ENCODE measurements at places on chromosomes 5 and 9.

DNA sequence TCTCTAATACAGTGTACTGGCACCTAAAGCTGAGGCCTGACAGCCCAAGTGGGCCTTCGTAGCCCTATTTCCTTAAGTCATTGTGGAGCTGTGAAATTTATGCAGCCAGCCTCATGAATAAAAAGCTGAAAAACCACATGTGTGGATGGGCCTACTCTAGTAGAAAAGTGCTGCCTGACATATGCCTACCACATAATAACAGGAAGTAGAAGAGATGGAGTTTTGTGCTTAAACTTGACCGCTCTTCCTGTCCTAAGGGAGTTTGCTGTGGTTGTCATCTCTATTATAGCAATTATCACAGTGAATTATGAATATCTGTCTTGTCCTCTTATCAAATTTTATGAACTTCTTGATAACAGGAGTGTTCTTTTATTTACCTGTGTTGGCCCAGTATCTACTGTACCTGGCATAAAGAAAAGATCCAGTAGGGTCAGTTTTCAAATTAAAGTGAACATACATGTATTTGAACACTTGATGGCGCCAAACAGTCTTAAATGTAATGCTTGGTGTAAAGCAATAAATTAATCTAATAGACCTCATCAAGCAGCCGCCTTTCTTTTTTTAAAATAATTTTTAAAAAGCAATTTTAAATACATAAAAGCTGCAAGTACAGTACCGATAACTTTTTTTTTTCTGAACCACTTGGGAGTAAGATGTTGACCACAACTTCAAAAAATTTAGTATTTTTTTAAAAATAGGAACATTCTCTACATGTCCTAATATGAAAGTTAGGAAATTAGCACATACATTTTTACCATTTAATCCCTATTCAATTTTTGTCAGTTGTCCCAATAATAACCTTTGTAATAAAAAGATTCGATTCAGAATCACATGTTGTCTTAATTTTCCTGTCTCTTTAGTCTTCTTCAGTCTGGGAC, 51.0 kb downstream of the FKTN start:
- DNase-seq, result no peak

GRCh38 chr9:97615439-97616072, 17.6 kb downstream of the TSTD2 start:
- peak; percentile 41 for DNase-seq

DNA sequence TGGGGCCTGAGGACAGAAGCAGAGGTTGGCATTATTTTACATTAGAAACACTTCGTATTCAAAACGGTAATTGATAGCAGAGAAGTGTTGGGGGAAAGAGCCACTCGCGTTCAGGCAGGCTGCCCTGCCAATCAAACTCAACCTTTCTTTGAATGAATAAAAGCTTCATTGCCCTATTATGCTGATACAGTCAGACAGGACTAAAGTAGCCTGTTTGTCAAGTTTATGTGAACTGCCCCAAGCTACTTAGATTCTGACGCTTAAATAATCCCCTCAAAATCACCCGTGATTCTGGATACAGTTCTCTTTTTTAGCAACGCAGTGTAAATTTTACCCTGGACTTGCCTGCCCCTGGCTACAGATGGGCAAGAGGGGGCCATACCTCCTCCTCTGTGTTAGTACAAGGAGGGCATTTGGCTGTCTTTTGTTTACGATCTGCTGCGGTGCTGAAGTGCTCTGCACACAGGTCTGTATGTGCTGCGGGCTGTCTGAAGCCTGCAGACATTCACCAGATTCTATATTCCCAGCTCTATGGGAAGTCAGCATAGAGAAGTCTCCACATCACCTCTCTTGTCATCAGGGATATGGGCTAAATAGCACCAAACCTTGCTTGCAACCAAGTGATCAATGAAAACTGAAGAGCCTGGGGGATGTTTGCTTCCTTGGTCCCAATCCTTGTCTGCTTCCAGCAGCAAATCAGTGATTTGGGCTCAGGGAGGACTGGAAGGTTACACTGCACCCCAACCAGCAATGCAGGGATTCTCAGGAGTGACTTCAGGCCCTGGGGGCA, 218.4 kb downstream of the EBF1 start:
- no peak for DNase-seq

DNA sequence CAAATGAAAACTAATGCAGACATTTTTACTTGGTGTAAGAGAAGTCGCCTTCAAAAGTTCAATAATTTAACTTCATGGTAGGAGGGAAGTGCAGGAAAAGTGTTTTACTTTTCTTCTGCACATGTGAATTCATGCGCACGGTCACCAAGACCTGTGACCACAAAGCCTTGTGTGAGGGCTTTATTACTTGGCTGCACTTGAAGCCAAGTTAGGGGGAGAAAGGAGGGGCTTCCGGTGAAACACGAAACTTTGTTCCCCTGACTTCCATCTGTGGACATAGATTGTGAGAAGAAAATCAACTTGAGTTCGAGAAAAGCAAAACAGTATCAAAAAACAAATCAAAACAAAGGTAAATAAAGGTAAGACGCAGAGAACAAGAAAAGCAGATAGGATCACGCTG, 239.9 kb downstream of the ROR2 start:
- no peak for DNase-seq

DNA sequence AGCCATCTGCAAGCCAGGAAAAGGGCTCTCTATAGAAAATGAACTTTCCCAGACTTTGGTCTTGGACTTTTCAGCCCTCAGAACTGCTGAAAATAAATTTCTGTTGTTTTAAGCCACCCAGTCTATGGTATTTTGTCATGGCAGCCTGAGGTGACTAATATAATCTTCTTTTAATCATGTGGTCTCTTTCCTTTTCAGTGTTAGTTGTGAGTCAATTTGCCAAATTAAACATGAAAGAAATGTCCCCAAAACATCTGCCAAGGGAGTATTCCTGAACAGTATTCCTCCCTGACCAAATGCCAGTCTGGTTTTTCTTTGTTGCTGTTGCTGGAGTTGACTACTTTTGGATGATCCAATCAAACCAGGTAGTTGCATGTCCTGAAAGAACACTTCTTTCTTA, 4.7 kb upstream of the YTHDC2 start:
- no peak for DNase-seq

DNA sequence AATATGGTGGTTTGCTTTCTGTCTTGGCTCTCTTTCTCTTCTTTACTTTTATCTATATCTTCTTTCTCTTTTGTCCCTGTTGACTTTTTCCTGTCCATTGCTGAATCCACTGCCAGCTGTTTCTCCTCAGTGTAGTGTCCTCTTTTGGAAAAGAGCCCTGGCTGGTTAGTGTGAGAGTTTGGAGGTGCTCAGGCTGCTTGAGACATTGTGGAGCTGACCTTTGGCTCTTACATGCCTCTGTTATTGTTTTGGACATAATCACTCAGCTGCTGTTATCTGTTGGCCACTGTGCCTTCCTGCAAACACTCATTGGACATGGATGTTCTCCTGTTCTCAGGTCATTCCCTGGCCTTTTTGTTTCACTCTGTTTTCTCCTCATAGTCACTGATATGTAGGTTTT, 295.4 kb upstream of the RIOK2 start:
- no peak for DNase-seq

- DNase-seq, result no peak
These were observed 75.7 kb downstream of the TUSC1 start for GRCh38 chr9:25602400-25603044.

- DNase-seq, result no peak
These were observed 46.4 kb upstream of the CEP78 start for GRCh38 chr9:78189461-78189860.

DNA sequence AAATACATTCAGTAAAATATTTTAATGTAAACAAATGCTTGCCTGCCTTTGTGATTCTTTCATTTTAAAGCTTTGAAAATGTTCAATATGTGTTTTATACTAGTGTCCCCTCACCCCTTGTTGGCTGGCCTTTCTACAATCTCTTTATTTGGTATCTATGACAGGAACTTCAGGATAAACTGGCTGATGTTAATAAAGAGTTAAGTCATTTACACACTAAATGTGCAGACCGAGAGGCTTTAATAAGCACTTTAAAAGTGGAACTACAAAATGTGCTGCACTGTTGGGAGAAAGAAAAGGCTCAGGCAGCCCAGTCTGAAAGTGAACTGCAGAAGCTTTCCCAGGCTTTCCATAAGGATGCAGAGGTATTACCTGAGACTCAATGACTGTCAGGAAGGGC, 171.8 kb downstream of the CCDC171 start:
- DNase-seq, result no peak

DNA sequence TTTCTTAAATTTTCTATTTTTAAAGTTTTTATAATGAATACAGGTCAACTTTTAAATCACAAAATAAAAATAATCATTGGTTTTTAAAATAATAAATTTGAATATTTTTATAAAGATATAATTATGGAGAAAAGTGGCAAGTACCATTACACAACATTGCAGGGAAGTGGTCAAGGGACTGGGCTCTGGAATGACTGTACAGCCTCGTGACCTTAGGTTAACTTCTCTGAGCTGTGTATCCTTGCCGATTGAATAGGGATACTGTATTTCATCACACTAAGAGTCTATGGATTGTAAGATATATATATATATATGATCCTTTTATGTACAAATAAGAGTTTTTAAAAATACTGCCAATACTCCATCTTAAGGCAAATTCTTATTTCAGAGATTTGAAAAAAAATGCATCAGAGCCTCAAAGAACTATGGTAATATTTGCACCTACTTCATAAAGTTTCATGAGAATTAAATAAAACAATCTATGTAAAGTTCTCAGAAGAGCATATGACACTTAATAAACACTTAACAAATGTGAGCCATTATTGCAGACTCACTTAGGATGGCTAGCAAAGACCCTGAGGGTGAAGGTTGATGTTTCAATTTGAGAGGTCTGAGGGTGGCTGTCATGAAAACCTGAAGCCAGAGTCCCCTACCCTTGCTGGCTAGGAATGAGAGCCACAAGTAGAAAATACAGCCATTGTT, 136.5 kb downstream of the CCDC192 start:
- DNase-seq, result no peak

GRCh38 chr9:3835393-3835792, 309.6 kb upstream of the RFX3 start:
- no peak for DNase-seq

- no peak for DNase-seq
These were observed 212.5 kb downstream of the CFAP90 start for GRCh38 chr5:7638456-7638855.

DNA sequence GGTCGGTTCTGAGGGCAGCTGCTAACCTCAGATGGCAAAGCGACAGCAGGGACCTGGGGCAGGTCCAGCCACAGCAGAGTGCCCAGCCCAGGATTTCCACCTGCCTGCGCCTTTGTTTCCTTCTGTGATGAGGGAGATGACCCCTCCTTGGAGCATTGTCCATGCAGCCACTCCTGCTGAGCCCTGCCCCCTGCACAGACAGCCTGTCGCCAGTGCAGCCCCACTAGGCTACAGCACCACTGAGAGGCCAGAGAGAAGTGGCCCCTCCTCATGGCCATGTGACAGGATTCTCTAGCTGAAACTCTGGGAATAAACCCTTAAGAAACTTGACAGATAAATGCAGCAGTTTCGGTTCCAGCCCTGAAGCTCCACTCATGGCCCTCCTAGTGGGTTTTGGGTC, 10.5 kb upstream of the MRNIP start:
- no peak for DNase-seq

- DNase-seq, result no peak
These were observed 904 bp downstream of the RPL12 start for GRCh38 chr9:127450243-127450760.

GRCh38 chr9:33161011-33161588, 6.0 kb downstream of the B4GALT1 start:
- no peak for DNase-seq

DNA sequence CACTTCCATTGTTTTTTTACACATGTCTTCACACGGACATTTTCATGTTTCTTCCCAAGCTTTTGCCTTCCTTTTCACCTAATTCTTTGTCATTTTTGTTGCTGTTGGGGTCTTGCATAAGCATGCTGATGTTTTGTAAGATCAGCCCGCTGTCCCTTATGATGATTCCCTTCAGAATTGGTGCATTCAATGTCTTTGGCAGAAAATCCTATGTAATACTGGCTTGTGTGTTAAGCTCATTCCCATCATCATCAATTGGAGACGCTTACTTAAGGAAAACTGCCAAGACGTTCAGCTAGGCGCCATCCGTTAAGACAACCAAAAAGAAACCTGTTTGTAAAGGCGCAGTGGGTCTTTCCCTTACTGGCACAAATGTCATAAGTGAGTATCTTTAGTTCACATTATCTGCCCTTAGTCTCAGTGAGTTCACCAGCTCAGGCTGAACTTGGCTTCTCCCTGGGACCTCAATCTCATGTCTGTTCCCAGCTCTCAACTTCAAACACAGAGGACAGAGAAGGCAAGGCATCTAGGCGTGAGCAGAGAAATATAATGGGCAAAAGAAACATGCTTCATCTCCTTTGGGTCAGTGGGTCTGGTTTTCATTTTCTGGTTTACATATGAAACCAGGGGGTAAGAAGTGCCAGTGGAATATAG, 97.9 kb downstream of the EFNA5 start:
- DNase-seq, result no peak

GRCh38 chr5:157470631-157471030, 10.6 kb downstream of the NIPAL4 start:
- DNase-seq, result no peak

All from T follicular helper cell (primary cell).